ENCODE measurements at places on chromosomes 1 and 21.

DNA sequence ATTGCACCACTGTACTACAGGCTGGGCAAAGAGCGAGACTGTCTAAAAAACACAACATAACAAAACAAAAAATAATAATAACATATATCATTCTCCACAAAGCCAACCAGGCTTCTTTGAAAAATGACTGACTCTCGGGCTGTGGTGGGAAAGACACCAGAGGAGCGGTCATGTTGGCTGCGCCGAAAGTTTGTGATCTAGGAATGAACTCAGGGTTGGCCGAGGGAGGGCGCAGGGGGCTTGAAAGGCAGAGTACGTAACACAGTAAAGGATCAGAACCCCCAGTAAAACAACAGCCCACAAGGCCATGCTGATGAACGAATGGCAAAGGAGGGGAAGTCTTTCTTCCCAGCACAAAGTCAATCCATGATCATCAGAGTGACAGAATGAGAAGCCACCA lies 4.7 kb downstream of the SLC35E2B start:
- no peak for DNase-seq

- no peak for DNase-seq
These were observed 88.3 kb downstream of the HHIPL2 start for GRCh38 chr1:222459652-222460051.

GRCh38 chr1:101733340-101733739 lies 263.4 kb downstream of the OLFM3 start:
- DNase-seq = no peak

DNA sequence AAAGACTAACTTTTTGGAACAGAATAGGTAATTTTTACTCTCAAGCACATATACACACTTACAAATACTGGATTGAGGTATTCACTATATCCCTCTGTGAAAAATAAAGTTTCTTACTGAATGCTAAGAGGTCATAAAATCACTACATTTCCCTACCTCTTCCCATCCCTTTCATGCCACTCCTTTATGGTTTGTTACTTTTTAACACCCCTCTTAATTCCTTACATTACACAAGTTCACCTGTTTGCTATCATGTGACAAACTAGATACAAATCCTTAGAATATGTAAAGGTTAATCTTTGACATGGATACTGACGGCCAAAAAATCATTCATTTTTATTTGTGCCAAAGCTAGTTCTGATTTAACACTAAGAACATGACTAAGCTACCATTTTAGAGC lies 6.8 kb upstream of the DCAF6 start:
- DNase-seq = no peak

DNA sequence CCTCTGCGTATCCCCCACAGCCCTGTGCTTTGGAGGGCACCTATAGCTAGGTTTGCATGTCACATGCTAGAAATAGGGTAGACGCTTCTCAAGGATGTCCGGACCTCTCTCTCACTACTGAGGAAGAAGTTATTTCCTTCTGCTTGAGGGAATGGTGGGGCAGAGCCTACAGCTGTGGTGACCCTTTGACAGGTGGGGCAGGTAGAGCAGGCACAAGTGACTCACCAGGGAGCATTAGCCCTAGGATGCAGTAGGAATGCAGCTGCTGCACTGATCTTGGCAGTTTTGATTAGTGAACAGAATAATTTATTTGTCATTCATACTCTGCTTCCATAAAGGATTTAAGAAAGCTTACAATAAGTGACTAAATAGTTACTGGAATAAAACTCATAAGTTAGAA lies 129.6 kb upstream of the HOOK1 start:
- DNase-seq = no peak

DNA sequence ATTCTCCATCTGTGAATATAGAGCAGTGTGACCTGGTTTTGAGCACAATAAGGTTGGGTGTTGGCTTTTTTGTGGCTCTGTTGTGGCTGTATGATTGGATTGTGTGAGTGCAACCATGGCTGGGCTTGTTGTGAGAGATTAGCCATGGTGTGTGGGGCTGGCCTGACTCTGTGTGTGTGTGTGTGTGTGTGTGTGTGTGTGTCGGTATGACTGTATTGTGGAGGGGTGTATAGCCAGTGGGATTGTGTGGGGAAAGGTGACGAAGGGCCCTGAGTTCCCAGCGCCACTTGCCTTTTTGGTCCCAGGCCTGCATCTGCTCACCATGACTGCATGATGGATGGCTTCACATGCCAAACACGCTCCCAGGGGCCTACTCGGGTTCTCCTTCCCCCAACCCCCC lies 5.9 kb upstream of the SLC6A9 start:
- no peak for DNase-seq

- DNase-seq = no peak
These were observed at the start of gene CROCC for GRCh38 chr1:16921391-16922185. Gene CROCC, plus strand, starts transcription at chr1:16921931. Its CDS starts 88 bp downstream, at chr1:16922019.

DNA sequence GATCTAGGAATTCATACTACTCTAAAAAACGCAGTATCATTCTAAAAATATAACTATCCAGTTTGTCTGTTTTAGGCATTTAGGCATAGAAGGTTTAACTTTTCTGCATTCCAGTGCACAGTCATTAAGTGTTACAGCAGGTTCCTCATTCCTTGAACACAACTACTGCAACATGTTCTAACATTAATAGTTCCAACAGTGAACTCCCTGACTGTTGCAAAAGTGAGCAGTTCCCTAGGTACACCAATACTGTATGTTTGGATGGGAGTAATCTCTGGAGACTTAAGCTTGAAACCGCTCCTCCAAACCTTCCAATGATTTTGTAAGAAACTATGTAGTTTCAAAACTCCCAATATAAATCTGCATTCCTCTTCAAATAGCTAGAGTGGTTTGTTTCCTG lies 46.2 kb downstream of the UCHL5 start:
- DNase-seq = no peak

- DNase-seq = no peak
These were observed 66.1 kb downstream of the ZNF644 start for GRCh38 chr1:90955769-90956168.

GRCh38 chr1:89767618-89768017 lies 53.2 kb upstream of the LRRC8D start:
- DNase-seq = no peak

- no peak for DNase-seq
These were observed 18.7 kb upstream of the OR6N2 start for GRCh38 chr1:158799689-158800088.

DNA sequence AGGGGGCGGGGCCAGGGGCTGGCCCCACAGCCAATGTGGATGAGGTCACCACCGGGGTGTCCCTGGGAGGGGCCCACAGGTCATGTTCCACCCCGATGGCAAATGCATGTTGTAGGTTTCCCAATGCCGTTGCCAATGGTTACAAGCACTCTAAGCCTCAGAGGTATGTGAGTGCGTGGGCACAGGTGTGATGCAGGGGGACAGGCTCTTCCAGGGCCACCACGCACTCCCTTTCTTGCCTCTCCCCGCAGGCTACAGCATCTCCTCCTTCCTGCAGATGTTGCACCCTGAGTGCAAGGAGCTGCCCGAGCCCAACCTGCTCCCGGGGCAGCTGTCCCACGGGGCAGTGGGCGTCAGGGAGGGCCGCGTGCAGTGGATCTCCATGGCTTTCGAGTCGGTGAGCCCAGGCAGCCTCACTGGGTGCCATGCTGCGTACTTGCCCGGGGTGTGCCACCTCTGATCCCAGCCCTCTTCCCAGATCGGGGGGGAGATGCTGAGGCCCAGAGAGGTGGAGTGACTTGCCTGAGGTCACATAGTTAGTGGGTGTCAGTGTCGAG lies 52.4 kb downstream of the DISP3 start:
- no peak for DNase-seq

- no peak for DNase-seq
These were observed 113.0 kb upstream of the VAV3 start for GRCh38 chr1:108077991-108078390.

GRCh38 chr1:223535319-223535718 lies 130.2 kb downstream of the CAPN8 start:
- no peak for DNase-seq

- DNase-seq = no peak
These were observed 833.3 kb downstream of the LTN1 start for GRCh38 chr21:28159396-28159795.

DNA sequence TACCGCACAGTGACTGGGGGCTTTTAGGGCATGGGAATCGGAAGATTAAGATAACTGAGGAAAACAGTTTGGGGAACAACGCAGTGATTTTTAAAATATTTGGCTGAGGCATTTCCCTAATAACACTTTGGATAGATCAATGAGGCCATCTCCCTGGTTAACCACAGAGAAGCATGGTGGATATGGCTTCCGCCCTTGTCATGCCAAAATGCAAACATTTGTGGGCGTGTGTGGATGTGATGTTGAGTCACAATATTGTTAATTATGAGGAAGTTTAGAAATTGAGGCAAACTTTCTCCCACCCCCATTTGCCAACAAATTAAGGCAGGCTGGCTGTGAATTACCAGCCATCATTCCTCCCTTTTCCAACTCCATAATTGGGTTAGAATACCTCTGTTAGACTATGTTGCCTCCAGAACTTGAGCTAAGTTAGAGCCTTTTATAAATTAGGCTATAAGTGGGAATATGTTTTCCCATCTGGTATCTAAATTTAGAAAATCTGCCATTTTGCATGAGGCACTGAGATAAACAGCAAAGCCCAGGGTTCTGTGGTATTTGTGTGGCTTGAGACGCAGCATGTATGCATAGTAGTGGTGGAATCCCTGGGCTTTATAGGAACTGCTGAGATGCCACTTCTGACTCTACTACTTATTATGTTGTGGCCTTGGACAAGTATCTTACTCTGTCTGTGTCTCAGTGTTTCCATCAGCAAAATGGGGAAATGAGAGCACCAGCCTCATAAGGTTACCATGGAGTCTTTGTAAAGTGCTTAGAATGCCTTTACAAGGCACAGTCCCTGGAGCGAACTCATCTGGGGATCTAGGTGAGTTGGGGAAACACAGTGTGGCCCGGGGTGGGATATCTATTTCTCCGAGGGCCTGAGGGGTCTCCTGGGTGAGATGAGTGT lies 154.6 kb downstream of the C1orf94 start:
- no peak for DNase-seq

- no peak for DNase-seq
These were observed 23.0 kb downstream of the IQGAP3 start for GRCh38 chr1:156549390-156549789.

DNA sequence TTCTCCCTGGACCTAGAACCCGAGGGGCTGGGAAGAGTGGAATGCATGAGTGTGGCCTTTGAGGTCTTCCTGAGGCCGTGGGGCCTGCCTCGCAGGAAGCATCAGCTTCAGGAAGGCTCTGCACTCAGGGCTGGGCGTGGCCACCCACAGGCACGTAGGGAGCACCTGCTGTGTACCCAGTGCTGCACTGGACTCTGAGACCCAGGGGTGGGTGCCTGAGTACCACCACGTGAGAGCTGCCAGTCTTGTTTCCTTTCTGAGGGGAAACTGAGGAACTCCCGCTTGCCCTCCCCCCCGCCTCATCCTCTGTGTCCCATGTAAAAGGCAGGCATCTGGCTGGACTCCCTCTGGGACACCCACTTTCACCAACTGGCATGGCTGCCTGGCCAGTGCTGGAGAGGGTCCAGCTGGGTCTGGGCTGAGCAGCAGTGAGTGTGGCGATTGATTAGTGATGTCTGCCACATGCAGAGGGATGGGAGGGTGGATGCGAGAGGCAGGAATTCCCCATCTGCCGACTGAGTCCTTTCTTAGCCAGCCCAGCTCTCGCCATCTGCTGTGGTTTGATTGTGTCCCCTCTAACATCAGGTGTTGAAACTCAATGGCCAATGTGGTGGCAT lies 30.2 kb upstream of the TTC34 start:
- DNase-seq = no peak

DNA sequence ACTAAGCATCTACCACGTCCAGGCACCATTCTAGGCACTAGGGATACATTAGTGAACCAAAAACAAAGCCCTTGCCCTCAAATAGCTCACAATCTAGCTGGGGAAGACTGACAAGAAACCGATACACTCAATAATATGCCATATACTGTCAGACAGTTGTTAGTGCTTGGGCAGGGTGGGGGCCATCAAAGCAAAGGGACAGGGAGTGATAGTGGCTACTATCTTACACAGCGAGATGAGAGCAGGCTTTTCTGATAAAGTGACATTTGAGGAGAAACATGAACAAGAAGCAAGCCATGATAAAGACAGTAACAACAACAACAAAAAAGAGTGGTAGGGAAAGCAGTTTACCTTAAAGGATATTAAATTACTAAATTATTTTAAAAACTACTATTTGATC lies 41.1 kb downstream of the ERO1B start:
- DNase-seq = no peak

DNA sequence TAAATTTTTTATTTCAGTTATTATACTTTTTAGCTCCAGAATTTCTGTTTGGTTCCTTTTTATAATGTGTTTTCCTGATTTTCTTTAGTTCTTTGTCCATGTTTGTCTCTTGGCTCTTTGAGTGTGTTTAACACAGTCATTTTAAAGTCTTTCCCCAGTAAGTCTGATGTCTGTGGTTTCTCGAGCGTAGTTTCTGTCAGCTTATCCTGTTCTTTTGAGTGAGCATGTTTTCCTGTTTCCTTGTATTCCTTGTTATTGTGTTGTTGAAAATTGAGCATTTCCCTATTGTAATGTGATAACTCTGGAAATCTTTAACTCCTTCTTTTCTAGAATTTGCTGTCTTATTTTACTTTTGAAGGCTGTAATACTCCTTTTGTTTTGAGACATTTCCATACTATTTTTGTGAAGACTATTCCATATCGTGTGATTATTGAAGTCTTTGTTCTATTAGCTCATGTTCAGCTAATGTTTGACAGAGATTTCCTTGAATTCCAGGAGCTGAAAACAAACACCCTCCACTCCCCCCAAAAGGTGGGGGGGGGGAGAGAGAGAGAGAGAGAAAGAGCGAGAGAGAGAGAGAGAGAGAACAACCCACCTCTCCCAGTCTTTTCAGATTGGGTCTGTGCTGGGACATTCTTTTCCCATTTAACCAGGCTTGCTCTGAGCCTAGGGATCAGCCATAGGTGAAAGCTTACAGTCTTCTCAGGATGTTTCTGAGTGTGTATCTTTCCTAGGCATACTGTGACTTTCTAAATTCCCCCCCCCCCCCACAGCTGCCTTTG lies 38.3 kb downstream of the SDCCAG8 start:
- DNase-seq = no peak

DNA sequence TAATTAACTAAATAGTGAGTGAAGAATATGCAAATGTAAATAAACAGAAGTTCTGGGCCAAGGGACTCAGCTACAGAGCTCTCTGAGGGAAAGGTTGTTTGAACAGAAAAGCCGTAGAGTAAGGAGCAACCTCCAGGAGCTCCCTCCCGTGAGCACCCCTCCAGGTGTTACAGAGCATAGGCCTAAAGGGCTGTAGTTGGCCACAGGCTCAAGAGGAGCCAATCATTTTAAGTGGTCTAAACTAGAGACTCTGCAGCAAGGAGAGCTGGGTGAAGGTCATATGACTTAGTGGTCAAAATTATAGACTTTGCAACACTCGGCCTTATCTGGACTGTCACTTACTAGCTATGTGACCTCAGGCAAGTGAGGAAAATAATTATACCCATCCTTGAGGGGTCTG lies 19.1 kb upstream of the RXRG start:
- no peak for DNase-seq

DNA sequence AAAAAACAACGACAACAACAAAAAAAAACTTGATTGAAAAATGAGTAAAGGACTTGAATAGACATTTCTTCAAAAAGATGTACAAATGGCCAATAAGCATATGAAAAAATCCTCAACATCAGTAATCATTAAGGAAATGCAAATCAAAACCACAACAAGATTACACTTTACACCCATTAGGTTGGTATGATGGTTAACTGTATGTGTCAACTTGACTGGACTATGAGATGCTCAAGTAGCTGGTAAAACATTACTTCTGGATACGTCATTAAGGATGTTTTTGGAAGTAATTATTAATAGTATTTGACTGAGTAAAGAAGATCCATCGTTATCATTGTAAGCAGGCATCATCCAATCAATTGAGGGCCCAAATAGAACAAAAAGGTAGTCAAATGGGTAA lies 34.9 kb upstream of the LYPLAL1 start:
- no peak for DNase-seq

GRCh38 chr1:53715478-53715877 lies 23.5 kb downstream of the GLIS1 start:
- DNase-seq = no peak

Measured in NCI-H1105 (cell line).